ENCODE measurements at places on chromosomes 7 and 10. TPM values are rescaled to one million over a fixed set of nuclear protein-coding genes. Genes with fewer than 3 reads are reported as not detected.
A peak's percentile ranks its signal among the peaks of the same experiment; 100 is the strongest.

GRCh38 chr10:114808982-114809381 lies 12.6 kb upstream of the FHIP2A start:
- no peaks in the 10 kb centered on the region for H3K36me3 ChIP-seq
- no peak for DNase-seq
- H3K4me3 ChIP-seq = no peak overlapping the region
- H3K4me1 ChIP-seq = no peaks in the 10 kb centered on the region

GRCh38 chr10:1548596-1548995 lies 188.7 kb downstream of the ADARB2 start:
- no peak overlapping the region for H3K4me3 ChIP-seq
- no peaks in the 10 kb centered on the region for H3K36me3 ChIP-seq
- H3K27ac ChIP-seq = no peak overlapping the region
- peaks cover 31% of the 10 kb centered on the region for H3K4me1 ChIP-seq
- DNase-seq = no peak

DNA sequence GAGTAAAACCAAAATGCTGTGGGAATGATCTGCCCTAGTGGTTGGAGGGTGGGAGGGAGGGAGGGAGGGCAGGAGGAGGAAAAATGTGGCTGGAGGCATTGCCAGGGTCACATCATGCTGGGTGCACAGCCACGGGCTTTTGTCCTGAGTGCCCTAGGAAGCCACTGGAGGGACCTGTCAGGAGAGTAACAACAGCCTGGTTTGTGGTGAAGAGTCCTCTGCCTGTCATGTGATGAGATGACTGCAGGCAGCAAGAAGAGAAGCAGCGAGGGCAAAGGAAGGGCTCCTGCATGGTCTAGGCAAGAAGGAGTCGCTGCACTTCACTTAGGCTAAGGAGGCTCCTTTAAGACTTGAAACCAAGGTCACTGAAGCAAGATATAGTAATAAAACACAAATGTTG lies 65.6 kb downstream of the PKD1L1 start:
- peaks cover 30% of the 10 kb centered on the region for H3K4me1 ChIP-seq
- H3K27ac ChIP-seq = no peak overlapping the region
- H3K36me3 ChIP-seq = no peaks in the 10 kb centered on the region

Gene SNCG
- 7.4 TPM for total RNA-seq

GRCh38 chr7:135768467-135768866 lies 19.9 kb upstream of the FAM180A start:
- no peak overlapping the region for H3K4me3 ChIP-seq
- no peaks in the 10 kb centered on the region for H3K4me1 ChIP-seq
- no peak for DNase-seq

Gene FGFBP3
- total RNA-seq = 0.84 TPM

DNA sequence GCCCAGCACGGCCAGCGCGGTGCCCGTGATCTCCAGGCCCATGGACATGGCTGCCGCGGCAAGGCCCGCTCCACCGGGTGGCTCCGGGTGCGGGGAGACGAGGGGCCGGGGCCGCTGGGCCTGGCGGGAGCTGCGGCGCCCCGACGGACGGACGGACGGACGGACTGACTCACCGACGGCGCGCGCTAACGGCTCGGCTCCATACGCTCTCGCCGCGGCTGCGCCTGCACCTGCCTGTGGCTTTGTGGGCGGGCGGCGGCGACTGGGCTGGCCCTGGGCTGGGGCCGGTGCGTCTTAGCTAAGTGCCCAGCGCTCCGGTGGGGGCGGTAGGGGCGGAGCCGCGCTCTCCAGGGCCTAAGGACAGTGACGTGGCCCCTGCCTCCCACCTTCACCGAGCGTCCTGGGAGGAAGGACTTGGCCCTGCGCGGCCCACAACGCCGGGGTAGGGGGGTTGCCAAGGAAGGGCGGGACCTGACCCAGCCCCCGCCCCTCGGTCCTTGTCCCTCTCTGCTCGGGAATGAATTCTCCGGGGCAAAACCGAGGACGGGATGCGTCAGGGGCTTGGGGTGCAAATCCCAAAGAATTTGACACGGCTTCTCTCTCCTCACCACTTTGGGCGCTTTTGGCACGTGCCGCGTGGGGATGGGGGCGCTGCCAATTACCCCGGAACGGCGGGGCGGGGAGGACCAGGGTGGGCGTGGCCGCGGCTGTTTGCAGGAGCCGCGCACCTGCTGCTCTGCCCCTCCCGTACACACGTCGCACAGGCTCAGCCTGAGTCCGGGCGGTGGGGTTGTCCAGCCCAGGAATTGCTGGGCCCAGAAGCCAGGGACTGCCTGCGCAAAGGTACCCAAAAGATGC lies at the start of gene CLDN3:
Gene CLDN3 (minus strand): TSS at position 269 of the 858 bp plus-strand sequence. CDS start 221 bp downstream, at position 48.
- H3K4me1 ChIP-seq = peaks cover 9% of the 10 kb centered on the region
- H3K27me3 ChIP-seq = peaks cover 45% of the 10 kb centered on the region
- no peak for DNase-seq
- H3K27ac ChIP-seq = no peak within 1 kb of the TSS

- no peaks in the 10 kb centered on the region for H3K27me3 ChIP-seq
- H3K27ac ChIP-seq = no peak overlapping the region
- H3K4me1 ChIP-seq = no peaks in the 10 kb centered on the region
- no peak for DNase-seq
- no peaks in the 10 kb centered on the region for H3K36me3 ChIP-seq
Observed at GRCh38 chr10:96764425-96765060, 44.2 kb upstream of the PIK3AP1 start.

- no peak overlapping the region for H3K4me3 ChIP-seq
Observed at GRCh38 chr7:128726737-128727072, 12.5 kb upstream of the CALU start.

Gene DRGX
- total RNA-seq = not detected

DNA sequence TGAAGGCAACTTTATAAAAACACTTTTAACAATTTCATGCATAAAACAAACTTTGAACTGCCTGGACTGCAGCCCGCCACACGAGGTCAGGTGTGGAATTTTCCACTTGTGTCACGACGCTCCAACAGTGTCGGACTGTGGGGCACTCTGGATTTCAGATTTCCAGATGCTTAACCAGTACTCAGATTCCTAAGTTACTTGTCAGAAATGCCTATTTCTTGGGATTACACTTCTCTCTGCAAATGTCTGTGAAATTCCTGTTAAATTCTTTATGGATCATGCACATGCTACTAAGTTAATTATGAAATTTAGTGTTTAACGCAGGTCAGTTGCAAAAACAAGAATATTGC lies 473 bp upstream of the GPER1 start:
- peaks cover 10% of the 10 kb centered on the region for H3K36me3 ChIP-seq
- H3K27ac ChIP-seq = no peak overlapping the region
- peaks cover 43% of the 10 kb centered on the region for H3K4me1 ChIP-seq
- DNase-seq = no peak
- no peaks in the 10 kb centered on the region for H3K27me3 ChIP-seq

DNA sequence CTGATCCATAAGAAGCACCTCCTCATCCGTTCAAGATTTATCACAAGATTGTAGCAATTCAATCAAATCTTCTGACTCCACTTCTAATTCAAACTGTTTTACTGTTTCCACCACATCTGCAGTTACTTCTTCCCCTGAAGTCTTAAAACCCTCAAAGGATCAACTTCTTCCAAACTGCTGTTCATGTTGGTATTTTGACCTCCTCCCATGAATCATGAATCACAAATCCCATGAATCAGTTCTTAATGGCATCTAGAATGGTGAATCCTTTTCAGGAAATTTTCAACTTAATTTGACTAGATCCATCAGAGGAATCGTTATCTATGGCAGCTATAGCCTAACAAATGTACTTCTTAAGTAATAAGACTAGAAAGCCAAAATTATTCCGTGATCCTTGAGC lies 122.3 kb downstream of the IMMP2L start:
- DNase-seq = no peak
- H3K27ac ChIP-seq = no peak overlapping the region
- no peaks in the 10 kb centered on the region for H3K36me3 ChIP-seq

Gene SLC13A1
- total RNA-seq = not detected

GRCh38 chr10:106877574-106877973 lies 286.9 kb downstream of the SORCS1 start:
- no peak overlapping the region for H3K4me3 ChIP-seq
- no peaks in the 10 kb centered on the region for H3K27me3 ChIP-seq
- H3K4me1 ChIP-seq = no peaks in the 10 kb centered on the region

DNA sequence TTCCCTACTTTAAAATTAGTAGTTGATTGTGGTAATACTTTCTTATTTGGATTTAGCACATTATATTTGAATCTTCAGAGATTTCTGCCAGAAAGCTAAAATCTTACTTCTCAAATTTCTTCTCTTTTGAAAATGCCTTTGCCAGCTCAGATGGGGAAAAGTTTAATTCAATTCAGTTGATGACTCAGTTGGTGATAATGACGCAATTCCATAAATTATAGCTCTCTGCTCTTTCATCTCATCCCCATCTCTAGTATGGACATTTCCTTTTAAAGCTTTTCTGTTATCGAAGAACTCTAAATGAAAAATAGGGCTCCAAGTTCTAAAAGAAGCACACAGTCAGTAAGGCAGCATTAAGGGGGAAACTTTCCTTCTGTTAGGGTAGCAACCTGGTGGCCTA lies 25.5 kb downstream of the RNLS start:
- H3K4me1 ChIP-seq = no peaks in the 10 kb centered on the region
- H3K36me3 ChIP-seq = no peaks in the 10 kb centered on the region
- H3K4me3 ChIP-seq = no peak overlapping the region
- no peak for DNase-seq
- no peaks in the 10 kb centered on the region for H3K27me3 ChIP-seq

DNA sequence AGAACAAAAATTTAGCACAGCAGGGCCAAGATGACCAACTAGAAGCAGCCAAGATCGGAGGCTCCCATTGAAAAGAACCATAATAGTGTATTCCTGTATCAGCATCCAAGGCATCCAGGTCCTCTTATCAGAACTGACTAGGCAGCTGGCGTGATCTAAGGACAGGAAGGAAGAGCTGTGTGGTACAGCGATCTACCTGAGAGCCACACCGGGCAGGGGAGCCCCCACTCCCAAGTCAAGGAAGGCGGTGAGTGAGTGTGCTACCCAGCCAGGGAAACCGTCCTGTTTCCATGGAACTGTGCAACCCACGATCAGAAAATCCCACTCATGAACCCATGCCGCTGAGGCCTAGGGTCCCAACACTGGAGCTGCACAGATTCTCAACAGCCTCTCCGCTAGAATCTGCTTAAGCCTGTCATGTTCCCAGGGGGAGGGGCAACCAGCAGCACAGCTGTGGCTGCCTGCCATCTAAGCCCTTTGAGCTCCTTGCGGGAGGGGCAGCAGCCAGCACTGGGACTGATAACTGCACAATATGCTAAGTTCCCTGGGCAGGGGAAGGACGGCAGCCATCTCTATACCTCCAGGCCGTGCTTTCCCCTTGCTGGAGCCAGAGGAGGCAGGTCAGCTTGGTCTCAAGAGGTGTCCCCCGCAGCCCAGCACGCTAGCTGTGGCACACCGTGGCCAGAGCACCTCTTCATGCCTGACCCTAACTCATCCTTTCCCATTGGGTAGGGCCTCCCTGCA lies 213.0 kb upstream of the SMIM30 start:
- no peak overlapping the region for H3K27ac ChIP-seq
- H3K36me3 ChIP-seq = no peaks in the 10 kb centered on the region
- DNase-seq = no peak
- no peaks in the 10 kb centered on the region for H3K27me3 ChIP-seq
- no peaks in the 10 kb centered on the region for H3K4me1 ChIP-seq
- no peak overlapping the region for H3K4me3 ChIP-seq

DNA sequence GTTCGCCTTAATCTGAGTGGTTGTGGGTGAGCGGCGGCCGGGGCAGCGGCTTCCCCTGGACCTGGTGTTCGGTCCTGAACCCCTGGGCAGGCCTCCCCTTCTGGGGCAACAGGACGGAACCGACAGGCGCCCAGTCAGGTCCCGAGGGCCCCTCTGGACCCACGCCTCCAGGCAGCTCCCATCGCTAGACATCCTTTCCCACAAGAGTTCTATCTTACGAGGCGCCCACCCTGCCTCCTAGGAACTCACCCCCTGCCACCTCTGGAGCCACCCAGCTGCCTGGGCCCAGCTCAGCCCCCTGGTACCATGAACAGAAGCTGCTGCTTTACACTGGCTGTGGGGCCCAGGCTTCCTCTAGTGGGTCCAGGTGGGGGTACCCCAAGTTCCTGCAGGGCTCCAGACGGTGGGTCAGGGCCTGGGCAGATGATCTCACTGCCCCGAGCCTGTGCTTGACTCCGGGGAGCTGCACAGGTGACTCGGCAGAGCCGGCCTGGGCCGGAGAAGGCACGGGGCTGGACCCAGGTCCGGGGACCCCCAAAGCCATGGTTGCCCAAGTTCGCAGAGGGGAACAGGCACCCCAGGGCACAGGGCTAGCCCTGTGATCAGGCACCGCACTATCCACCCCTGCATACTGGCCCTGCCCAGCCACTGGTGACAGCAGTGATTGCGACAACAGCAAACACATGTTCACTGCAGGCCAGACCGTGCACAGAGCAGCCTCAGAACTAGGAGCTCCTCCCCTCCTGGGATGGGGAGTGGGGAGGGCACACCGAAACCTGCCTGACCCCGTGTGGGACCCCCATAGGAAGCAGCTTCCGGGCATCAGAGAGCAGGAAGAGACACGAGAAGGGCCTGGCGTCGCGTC lies 180.3 kb downstream of the ELFN1 start:
- DNase-seq = no peak
- no peak overlapping the region for H3K27ac ChIP-seq
- no peak overlapping the region for H3K4me3 ChIP-seq
- peaks cover 36% of the 10 kb centered on the region for H3K4me1 ChIP-seq

GRCh38 chr10:87978166-87978565 lies 114.7 kb downstream of the PTEN start:
- no peaks in the 10 kb centered on the region for H3K4me1 ChIP-seq
- no peaks in the 10 kb centered on the region for H3K36me3 ChIP-seq
- no peak for DNase-seq
- H3K4me3 ChIP-seq = no peak overlapping the region

DNA sequence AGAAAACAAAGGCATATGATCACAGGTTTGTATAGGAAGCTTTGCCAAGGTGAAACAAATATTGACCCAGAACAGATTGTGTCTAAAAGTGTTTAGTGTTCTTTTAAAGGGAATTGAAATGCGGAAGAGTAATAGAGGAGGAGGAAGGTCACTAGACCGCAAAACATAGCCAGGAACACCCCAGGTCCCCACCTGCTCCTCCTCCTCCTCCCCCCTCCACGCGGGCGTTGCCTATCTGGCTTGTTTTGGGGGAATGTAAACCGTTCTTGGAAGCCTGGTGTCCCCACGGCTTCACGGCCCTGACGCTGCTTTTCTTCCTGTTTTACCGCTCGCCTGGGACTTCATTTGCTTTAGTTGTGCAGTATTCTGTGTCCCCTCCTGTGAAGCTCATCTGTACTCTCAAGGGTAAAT lies 81.0 kb upstream of the PFKP start:
- H3K36me3 ChIP-seq = no peaks in the 10 kb centered on the region
- H3K4me1 ChIP-seq = peaks cover 5% of the 10 kb centered on the region
- no peak overlapping the region for H3K4me3 ChIP-seq
- peaks cover 2% of the 10 kb centered on the region for H3K27me3 ChIP-seq
- DNase-seq = peak; percentile 61

Gene OR6B1
- not detected for total RNA-seq

Data from muscle of leg (tissue), 16 donors.